Osteocyte (in vitro differentiated cells): ENCODE measurements at places on chromosomes 12 and 14.

DNA sequence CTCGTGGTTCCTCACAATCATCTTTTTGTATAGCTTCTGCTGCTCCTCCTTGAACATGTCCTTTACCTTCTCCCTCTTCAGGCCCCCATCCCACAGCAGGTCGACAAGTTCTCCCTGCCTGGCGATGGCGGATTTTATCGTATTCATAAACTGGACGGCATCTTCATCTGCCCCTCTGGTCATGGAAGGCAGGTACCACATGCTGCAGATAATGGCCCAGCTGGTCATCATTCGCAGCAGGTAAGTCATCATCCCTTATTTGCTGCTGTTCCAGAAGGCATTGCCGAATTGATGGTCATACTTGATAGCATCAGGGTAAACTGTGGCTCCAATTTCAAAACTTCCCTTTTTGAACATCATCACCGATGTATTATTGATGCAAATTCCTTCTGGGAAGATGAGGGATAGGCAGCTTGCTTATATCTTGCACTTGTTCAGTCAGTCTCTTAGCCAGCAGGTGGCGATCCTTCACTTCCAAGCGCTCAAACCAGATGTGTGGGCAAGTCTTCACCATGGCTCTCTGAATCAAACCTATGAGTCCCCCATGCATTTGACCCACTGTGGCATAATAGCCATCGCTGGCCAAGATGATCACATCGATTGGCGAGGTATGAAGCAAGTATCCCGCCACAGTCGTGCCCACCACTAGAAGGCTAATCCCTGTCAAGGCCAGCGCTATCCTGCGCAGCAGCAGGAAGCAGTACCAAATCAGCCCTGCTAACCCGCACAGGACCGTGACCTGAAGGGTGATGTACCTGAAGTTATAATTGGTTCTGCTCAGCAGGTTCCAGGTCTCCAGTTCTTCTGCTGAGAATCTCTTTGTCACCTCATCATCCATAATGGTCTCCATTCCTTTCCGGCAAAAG is 381.5 kb upstream of the STXBP6 start:
- no peak for DNase-seq

DNA sequence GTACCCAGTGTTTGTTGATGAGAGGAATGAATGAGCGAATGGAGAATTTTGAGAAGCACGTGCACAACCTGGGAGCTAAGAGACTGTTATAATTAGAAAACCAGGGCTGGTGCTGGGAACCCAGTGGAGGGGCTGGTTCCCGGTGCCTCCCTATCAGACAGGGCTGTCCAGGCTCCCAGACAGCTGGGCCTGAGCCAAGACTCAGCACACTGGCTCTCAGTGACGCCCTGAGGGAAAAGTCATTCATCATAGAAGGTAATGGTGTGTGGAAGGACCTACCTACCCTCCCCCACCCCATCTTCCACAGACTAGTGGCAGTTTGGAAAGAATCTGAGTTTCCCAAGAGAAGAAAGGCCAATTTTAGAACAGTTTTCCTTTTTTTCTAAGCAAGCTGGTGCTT is 34.7 kb downstream of the KCNA5 start:
- no peak for DNase-seq

DNA sequence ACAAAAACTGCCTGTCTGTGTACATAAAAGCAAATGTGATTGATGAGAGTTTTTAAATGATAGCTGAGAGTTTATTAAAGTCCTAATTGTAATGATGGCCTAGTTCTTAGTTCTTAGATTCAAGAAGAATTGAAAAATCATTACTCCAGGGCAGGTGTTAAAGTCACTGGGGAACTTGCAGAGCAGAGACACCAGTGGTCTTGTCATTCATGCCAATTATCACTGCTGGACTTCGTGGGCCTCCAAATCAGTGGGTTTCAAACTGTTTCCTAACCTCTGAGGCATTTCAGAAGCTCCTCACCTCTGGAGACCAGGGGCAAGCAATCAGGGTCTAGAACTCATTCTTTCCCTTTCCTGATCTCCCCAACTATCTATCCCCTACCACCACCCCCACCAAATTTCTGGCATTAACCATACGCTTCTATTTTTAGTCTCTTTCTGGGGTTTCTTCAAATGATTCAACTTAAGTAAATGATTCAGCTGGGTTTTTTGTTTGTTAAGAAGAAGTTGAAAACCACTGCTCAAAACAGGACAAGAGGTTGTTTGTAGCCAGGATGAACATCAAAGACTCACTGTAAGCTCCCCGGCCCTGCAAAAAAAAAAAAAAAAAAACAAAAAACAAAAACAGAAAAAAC is 80.1 kb downstream of the CEP83 start:
- DNase-seq: no peak

- no peak for DNase-seq
Measured at GRCh38 chr12:89156862-89157262, 195.4 kb downstream of the DUSP6 start.

- DNase-seq: no peak
Measured at GRCh38 chr12:111270239-111270638, 98.7 kb downstream of the PHETA1 start.
